ENCODE measurements at places on chromosomes 3 and 15. TPM values are rescaled to one million over a fixed set of nuclear protein-coding genes. Genes with fewer than 3 reads are reported as not detected.

Gene AHSG
- not detected for total RNA-seq

Gene SCN11A
- total RNA-seq = not detected

Gene FRG2C
- under 0.01 TPM for total RNA-seq

Gene TMEM45A
- 20.6 TPM for total RNA-seq

Gene PP2D1
- total RNA-seq = not detected

Gene IL12A
- 1.7 TPM for total RNA-seq

Gene GOLGA8Q
- total RNA-seq = not detected

Gene BMF
- total RNA-seq = 0.35 TPM

Gene CCR8
- not detected for total RNA-seq

Gene COL6A5
- total RNA-seq = not detected

Gene EID1
- total RNA-seq = 335 TPM

Gene ATP8B4
- 4.4 TPM for total RNA-seq

Gene GMNC
- total RNA-seq = not detected

Gene MYZAP
- total RNA-seq = 6.7 TPM

Gene IL16
- total RNA-seq = under 0.01 TPM

Gene AMOTL2
- total RNA-seq = 105 TPM

Gene CRABP1
- total RNA-seq = not detected

Gene ISLR
- 136 TPM for total RNA-seq

All from myometrial cell (primary cell).